ENCODE measurements at places on chromosomes 2 and 18.

DNA sequence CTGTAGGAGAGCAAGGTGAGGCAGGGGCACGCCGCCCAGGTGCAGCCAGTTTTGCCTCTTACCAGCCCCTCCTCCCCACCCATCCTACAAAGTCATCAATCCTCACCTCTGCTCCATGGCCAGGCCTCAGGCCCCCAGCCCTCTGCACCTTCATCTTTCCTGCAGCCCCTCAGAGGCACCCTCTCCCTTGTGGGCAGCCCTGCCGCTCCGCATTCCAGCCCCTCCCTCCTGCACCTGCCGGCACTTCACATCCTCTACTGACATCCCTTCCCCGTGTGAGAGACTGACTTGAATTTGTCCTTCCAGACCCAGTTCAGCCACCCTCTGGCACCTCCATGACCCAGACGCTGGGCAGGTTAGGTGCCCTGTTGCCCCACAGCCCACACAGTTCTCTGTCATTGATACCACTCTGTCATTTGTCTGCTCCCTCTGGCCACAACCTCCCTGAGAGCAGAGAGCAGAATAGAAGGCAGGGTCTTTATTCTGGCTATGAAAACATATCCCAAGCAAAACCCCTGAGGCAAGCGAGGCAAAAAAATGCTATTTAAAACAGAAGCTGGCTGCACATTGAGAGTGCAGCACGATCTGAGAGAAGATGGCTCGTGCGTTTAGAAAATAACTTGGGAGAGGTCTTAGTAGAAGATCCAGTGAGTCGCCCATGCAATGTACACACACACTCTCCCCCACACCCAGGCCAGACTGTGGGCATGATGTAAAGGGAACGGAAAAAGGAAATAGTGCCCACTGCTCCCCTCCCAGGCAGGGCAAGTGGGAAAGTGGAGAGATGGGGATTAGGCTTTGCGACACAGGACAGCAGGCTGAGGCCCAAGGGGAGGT lies 25.9 kb downstream of the SDC1 start:
- no peak for DNase-seq

- no peak for DNase-seq
Measured at GRCh38 chr2:225662101-225662500, 262.6 kb downstream of the NYAP2 start.

GRCh38 chr2:145910416-145910815 lies 1390.5 kb upstream of the ZEB2 start:
- no peak for DNase-seq

- no peak for DNase-seq
Measured at GRCh38 chr2:26412091-26412673, 10.5 kb downstream of the DRC1 start.

- no peak for DNase-seq
Measured at GRCh38 chr2:56464613-56465012, 280.8 kb downstream of the CCDC85A start.

DNA sequence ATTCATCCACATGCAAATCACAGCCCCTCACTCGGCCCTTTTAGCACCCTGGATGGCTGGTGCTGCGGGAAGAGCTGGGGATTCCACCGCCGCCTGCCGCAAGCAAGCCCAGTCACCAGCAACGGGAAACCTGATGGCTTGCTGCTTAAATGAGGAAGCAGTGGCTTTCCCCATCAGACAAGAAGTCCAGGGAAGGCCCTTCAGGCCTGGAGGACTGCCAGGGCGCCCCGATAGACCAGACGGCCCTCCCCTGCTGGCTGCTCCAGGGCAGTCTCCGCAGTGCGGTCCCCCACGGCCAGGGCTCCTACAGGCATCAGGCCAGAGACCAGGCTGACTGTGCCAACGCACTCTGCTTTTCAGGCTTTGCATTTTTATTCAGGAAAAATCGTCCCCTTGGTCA lies 439.1 kb downstream of the EIPR1 start:
- no peak for DNase-seq

DNA sequence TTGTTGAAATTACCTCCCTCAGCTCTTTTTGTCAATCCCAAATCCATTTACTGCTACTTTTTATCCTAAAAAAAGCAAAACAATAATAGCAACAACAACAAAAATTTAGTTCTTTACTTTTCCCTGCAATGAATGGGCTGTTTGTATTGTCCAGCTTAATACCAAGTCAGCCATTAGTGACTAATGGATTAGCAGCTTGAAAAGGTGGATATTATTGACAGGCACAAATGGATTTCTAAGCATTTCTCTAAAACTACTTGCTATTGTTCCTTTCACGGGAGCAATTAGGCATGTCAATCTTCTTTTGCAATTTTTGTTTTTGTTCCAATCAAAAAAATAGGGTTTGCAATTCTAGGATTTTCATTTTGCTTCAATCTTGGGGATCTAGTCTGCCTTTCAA lies 32.1 kb upstream of the SPAG16 start:
- DNase-seq, result no peak

DNA sequence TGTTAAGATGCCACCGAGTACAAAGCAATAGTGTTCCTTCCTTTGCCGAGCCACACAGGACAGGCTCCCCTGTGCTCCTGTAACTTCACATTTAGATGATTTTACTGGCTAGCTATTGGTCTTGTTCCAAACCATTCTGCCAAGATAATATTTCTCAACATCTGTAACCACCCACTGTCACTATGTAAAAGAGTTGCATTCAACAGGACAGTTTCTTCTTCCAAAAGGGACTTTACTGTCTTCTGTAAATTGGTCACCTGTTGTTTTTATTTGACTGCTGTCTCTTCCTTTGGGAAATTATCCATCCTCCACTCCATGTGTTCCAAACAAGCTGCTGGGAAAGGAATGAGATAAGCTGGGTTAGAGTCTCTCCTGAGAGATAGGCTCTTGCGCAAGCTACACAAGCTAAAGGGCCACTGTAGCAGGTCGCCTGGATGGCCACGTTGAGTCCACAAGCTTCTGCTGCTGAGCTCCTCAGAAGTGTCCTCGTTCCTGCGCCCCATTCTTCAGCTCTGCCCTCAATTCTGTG lies 14.4 kb upstream of the BZW1 start:
- no peak for DNase-seq

DNA sequence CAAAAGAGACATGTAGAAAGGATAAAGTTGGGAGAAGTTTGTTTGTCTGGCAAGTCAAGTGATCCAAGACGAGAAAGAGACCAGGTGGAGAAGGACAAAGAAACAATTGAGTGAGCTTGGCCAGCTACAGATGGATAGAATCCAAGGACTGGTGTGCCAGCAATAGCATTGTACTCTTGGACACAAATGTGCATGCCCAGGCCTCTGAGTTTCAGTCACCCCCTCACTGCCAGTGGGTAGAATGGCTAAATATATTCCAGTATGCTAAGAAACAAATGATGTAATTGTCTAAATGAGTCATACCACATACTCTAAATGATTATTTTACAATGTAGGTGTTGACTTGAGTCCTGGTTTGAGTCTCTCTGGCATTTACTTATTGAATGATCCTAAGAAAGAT lies 881.3 kb downstream of the LRRTM4 start:
- no peak for DNase-seq

GRCh38 chr2:8574196-8575037 lies 107.4 kb upstream of the ID2 start:
- no peak for DNase-seq

GRCh38 chr2:197108758-197109157 lies 182.3 kb upstream of the PGAP1 start:
- no peak for DNase-seq

Data from stimulated activated CD4-positive, alpha-beta T cell treated with anti-CD3 and anti-CD28 coated beads, Interleukin-15, amount 100 ng/mL, for 1 hour (primary cell).